ENCODE measurements at places on chromosomes 16 and 17.

DNA sequence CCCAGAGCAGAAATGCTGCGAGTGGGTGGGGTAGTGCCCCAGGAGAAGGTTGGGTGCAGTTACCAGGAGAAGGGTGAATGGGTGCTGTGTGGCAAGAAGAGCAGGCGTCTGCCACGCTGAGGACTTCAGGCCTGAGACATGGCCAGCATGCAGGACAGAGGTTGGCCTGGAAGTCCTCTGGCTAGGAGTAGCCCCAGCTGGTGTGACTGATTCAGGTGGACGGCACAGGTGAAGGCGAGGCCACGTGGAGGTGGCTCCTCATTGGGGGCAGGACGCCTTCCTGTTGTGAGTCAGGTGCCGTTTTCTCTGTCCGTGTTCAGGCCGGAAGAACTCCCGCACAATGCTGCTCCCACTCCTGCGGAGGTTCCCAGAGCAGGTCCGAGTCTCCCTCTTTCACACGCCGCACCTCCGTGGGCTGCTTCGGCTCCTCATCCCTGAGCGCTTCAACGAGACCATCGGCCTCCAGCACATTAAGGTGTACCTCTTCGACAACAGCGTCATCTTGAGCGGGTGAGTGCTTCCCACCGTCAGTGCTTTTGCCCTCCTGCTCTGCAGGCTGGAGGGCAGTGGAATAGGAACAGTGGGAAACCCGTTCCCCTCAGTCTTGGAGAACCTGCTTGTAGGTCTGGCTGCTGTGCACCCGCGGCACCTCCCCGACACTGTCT, 20.7 kb downstream of the PGS1 start:
- DNase-seq, result no peak

- no peak for DNase-seq
Measured at GRCh38 chr16:66751992-66752322, 548 bp upstream of the DYNC1LI2 start.

GRCh38 chr16:20323591-20324117, 3.7 kb downstream of the GP2 start:
- no peak for DNase-seq

GRCh38 chr17:62987136-62987535, 21.1 kb downstream of the TANC2 start:
- DNase-seq, result no peak

DNA sequence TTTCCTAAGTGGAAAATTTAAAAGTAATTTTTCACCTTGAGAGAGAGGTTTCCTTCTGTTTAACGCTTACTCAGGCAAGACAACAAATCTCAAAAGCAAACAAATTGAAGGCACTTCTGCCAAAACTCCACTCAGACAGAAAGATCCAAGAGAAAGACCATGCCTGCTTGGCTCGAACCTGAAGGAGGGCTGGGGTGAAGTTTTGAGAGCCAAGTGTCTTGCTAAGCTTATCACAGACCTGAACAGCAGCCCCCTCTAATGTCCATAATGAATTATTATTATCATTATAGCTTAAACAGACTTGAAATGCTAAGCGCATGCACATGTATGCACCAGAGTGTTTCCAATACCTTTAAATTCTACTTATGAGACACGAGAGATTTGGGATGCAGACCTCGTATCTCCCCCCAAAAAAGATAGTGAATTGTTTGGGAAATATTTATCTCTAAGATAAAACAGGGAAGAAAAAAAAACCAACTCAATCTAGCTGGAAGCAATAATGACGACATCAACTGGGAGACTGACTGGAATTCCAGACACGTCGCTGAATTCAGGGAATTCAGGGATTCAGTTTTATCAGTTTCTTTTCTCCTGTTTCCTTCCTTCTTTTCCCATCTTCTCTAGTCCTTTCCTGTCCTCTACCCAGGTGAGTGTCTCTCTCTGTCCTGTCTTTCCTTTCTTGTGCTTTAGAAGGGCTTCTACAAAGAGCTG, 473.2 kb downstream of the RBFOX1 start:
- no peak for DNase-seq

GRCh38 chr17:733743-734142, 1.3 kb downstream of the TLCD3A start:
- DNase-seq, result no peak

DNA sequence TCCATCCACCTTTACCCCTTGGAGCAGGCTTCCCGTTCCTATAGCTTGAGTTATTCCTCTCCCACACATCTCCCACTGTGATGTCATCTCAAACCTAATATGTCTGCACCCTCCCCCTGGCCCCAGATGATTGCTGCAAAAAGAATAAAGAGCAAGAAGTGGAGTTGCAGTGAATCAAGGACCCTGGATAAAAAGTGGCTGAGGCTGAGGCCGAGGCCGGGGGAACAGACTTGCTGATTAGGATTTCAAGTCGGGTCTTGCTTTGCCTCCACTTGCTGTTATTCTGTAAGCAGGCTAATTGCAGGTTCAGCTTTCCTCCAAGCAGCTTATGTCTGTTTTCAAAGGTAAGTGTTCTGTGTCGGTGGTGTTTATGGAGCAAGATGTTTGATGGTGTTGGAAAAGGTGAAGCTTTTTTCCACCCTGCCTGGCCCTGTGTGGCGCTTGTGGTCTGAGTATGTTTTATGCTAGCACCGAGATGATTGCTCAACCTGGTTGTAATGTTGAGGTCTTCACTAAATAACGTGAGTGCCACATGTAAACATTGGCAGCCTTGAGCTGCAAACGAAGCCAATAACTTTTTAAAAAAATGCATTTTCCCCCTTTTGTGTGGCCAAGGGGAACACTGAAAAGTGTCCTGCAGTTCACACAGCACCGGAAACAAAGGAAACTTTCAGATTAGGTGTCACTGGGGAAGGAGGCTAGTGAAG, 15.4 kb downstream of the HS3ST3B1 start:
- no peak for DNase-seq

DNA sequence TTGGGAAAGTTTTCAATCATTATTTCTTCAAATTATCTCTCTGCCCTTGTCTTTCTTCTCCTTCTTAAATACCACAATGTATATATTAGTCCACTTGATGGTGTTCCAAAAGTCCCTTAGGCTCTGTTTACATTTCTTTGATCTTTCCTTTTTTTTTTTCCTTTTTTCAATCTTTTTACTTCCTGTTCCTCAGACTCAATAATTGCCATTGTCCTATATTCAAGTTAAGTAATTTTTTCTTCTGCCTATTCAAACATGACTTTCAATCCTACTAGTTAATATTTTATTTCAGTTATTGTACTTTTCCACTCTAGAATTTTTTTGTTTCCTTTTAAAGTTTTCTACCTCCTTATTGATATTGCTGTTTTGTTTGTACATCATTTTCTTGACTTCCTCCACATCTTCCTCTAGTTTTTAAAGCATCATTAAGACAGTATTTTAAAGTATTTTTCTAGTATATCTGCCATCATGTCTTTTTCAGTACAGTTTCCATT, 15.8 kb upstream of the UQCRC2 start:
- no peak for DNase-seq

- DNase-seq, result no peak
Measured at GRCh38 chr17:7714721-7715594, 2.6 kb upstream of the DNAH2 start.

DNA sequence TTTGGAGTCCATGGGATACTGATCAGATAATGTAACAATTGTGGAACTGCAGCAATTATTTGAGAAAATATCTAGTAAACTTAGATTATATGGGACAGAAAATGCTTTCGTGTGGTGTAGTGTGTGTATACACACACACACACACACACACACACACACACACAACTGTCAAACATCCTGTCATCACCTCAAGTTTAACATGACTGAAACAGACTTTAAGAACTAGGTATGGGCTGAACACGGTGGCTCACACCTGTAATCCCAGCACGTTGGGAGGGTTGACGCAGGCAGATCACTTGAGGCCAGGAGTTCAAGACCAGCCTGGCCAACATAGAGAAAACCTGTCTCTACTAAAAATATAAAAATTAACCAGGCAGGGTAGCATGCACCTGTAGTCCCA, 544 bp upstream of the EVI2A start:
- no peak for DNase-seq

DNA sequence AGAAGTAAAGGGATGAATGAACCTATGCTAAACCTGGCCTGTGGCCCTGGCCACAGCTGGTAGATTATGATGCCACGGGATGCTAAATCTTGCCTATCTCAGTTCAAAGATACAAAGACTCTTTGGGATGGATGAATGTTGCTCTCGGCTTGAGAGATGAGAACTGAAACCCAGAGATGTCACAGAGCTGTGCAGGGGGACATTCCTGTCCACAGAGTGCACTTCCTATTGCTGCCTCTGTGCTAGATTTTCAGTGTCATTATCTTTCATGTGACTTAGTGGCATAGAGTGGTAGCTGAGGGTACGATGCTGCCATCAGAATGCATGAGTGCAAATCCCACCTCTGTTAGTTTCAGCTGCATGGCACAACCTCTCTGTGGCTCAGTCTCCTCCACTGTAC, 2.3 kb upstream of the MT1M start:
- no peak for DNase-seq

GRCh38 chr17:70076189-70076588, 1.2 kb downstream of the KCNJ16 start:
- DNase-seq, result no peak

DNA sequence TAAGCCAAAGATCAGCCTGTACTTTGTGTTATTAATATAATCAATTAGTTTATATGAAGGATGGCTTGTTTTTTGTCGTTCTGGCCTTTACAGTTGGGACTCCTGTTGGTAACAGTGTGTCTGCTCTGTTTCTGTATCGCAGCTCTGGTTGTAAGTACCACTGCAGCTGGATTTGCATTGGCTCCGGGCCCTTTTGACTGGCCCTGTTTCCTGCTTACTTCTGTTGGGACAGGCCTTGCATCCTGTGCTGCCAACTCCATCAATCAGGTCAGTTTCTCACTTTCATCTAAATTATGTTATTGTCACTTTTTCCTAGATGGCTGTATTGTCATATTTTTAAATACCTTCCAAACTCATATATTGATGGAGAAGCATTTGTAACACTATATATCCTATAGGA, 32.7 kb downstream of the COX10 start:
- no peak for DNase-seq

DNA sequence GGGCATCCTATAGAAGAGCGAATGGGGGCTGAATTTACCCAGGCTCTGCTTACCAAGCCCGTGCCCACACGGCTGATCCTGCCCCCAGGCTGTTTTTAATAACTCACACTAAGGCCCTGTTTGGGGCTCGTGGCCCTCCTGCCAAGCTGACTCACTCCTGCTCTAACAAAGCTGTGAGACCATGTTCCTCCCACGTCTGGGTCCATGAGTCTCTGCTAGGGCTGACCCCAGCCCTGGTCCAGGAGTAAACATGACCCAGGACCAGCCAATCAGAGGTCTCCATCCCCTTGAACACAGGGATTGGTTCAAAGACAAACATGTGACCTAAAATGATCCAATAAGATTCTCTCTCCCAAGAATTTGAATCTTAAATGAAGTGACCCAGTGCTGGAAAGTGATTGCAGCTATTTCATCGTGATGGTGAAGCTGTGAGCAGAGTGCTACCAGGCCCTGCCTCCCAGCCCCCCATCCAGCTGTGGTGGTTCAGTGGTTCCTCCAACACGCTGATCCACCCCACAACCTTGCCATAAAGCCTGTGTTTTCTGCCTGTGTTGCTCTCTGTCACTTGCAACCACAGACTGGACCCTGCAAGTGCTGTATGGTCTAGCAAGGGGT, 57.2 kb downstream of the C16orf82 start:
- DNase-seq, result no peak

DNA sequence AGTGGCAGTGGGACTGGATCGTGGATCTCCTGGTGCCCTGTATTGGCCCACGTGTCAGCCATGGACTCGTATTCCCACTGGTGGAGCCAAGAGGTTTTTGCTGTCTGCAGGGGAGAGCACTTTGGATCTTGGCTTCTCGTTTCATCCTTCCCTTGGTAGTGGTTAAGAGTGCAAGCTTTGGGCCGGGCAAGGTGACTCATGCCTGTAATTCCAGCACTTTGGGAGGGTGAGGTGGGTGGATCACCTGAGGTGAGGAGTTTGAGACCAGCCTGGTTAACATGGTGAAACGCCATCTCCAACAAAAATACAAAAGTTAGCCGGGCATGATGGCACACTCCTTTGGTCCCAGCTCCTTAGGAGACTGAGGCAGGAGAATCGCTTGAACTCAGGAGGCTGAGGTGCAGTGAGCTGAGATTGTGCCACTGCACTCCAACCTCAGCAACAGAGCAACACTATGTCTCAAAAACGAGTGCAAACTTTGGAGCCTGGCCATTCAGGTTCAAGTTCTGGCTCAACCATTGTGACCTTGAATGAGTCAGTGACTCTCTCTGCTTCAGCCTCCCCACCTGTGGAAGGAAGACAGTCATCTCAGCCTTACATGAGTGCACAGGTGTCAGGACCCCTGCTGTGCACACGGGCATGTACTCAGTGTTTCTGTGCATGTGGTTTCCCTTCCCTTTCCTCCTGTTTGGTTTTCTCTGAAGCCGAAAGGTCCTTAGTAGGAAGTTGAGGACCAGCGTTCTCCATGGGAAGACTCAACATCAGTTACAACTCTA, 57.4 kb downstream of the PLCG2 start:
- no peak for DNase-seq

Measured in DMS 273 treated with DMSO at 0.1 percent for 48 hours (cell line).